ENCODE measurements at places on chromosomes 4 and X.

GRCh38 chr4:32909736-32910135 is 2189.6 kb downstream of the PCDH7 start:
- no peak for DNase-seq

GRCh38 chr4:576991-577498 is 950 bp upstream of the TMEM271 start:
- no peak for DNase-seq

DNA sequence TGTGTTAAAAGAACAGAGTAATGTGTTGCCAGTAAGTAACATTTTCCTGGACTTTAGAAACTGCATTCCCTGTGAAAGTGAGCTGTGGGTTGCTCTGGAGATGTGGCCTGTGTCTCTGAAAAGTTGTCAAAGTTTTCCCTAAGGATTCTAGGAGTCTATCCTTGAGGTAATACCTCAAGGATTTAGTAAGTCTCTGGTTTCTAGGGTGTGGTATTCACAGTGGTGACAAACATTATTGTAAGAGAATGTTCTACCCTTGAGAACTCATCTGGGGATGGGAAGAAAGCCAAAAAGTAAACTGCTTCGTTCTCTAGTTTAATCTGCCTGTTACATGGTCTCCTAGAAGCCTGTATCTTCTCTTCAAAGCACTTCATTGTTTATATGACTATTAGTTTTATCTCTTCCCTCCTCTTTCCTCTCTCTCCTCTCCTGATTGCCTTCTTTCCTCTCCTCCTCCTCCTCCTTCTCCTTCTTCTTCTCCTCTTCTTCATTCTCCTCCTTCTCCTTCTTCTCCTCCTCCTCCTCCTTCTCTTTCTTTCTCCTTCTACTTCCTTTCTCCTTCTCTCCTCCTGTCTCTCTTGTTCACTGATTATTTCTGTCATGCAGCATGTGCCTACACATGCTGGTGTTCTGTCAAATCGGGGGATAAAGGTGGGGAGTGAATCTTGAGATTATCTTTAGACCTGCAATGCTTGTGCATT is 321.3 kb downstream of the PTTG2 start:
- no peak for DNase-seq

GRCh38 chrX:68822641-68823410 is 6.0 kb upstream of the EFNB1 start:
- DNase-seq: peak; percentile 37

DNA sequence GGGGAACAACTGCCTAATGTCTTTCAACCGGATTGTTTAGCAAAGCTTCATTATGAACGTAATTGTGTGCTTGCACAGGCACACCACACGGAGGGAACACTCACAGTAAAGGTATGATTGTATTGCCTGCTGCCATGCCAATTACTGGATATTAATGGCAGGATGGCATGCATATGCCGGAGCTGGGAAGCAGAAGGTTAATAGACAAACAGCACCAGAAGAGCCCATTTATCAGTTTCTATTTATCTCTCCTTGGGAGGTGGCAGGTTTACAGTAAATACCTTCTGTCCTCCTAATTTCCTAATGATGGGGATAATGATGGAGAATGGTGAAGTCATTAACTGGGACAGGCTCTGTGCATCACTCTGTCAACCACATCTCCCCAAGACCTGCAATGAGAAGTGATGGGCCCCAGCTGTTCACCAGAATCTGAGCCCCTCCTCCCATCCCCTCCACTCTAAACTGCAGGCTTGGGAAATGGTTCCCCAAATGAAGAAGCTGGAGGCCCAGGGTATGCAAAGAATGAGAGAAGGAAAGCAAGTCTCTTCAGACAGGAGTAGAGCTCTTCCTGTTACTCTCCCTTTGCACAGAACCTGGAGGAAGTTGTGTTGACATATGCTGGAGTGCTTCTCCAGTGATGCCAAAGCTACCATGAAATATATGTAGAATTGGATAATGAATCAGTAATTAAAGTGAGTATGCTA is 160.8 kb downstream of the NAA11 start:
- DNase-seq: no peak

DNA sequence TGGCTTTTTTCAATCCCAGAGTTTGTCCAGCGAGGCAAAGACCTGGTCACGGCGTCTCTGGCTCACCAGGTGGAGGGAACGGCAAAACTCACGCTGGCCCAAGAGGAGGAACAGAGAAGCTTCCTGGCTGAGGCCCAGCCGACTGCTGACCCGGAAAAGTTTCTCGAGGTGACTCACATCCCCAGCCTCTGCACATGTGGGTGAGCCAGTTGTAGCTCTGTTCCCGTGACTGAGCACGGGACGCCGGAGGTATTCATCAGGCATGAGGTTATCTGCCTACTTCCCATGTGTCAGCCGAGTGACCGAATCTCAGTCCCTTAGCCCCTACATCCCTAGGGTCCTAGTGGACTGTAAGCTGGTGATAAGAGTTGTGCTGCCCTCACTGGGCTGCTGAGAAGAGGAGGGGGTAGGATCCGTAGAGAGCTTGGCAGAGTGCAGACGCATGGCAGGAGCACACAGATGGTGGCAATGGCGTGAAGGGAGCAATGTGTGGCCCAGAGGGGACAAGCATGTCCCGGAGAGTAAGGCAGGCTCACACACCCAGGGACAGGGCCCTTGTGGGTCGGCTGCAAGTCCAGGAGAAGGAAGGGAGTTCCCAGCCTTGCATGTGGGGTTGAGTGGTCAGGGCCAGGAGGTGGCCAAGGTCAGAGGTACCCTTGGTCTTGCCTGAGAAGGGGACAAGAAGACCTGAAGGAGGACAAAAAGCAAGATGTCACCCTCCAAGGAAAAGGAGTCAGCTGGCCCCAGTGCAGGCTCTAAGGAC is 42.9 kb downstream of the EVC start:
- DNase-seq: no peak

- DNase-seq: no peak
Observed at GRCh38 chrX:53440621-53441517, 6.7 kb upstream of the HSD17B10 start.

GRCh38 chr4:123943976-123944375 is 547.4 kb downstream of the SPRY1 start:
- DNase-seq: no peak

DNA sequence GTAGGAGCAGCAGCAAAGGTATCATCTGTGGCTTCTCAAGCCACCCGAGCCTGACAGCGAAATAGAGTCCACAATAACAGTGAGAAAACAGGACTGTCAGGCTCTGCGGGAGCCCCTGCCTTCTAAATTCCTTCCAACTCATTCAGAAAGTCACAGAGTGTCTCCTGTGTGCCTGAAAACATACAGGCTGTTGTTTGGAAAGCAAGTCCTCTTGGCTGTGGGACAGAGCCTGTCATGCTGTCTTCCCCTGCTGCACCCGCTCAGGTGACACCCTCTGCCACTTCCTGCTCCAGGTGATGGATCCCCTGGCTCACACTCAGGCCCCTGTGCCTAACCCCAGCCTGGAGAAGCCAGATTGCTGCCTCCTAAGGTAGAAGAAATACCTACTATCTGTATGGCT is 152.3 kb downstream of the RAB28 start:
- no peak for DNase-seq

DNA sequence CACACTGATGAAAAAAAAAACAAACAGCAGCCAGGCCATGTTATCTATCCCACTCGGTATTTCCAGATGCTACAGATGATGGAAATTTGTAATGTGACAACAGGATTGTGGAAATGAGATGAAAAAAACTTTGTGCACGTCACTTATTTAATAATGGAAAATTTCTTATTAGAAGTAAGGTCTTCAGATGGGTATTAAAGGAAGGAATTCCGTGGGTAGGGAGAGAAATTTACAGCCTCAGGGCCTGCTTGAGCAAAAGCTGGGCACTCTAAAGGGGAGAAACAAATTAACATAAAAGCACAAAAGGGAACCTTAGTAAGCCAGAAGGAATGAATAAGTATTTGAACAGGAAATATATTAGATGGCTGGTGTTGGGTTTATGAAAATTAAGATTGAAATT is 4.2 kb upstream of the PKD2 start:
- no peak for DNase-seq

- no peak for DNase-seq
Observed at GRCh38 chr4:175386776-175387507, 425.1 kb downstream of the GPM6A start.

- no peak for DNase-seq
Observed at GRCh38 chr4:54224996-54225597, 4.0 kb upstream of the PDGFRA start.

DNA sequence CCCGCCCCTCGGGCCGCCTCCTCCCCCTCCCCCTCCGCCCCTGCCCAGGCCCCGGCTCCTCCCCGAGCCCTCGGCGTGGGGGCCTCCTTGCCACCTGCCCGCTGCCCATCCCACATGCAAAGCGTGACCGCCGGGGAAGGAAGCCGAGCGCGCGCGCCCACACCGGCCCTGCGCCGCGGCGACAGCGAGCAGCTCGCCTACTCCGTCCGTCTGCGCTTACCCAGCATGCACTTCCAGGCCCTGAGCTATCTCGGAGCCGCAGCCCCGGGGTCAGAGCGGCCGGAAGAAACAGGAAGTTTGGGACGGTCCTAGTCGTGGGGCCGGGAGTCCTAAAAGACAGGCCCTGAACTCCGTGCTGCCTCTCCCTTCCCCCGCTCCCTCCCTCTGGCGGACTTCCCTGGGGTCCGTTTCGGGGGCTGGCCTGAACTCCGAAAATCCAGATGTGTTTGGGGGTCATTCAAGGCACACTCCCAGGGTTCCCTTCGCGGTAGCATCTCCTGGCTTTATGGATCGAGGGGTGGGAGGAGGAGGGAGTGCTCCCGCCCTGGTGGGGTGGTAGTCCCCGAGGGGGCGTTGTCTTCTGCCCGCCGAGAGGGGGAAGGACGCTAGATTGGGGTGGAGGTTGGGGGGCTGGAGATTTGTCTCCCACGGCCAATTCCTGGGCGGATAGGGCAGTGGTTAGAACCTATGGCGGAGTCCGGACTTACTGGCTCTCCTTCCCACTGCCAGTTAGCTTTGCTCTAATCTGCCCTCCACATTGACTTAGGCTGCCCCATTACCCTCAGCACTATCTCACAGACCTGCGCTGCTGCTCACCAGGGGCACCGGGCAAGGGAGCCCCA is 25.0 kb upstream of the BCORL1 start:
- peak; percentile 83 for DNase-seq

DNA sequence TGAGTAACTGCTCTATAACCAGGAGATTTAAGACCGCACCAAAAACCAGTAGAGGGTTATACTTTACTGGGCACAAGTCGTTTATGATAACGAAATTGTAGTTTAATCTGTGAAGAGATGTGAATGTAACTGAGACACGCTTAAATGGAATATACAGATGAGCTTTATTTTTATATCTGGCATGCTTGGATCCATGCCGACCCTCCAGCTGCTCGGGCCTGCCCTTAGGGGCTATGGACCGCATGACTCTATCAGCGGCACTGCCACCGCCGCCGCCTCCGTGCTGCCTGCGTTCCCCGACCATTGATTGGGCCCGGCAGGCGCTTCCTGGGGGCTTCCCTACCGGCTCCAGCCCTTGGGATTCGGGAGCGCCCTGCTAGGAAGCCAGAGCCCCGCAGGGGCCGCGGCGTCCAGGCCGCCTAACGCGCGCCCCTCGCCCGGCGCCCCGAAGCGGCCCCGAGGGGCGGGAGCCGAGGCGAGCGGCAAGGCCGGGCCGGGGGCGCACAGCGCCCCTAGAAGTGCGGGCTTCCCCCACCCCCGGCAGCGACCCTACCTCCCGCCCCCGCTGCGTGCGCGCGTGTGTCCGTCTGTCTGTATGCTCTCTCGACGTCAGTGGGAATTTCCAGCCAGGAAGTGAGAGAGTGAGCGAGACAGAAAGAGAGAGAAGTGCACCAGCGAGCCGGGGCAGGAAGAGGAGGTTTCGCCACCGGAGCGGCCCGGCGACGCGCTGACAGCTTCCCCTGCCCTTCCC is at the start of gene NFKB1:
NFKB1 (plus strand) TSS at position 664 of the 751 bp plus-strand sequence. CDS start 24,160 bp downstream, outside the sequence.
- peak; percentile 71 for DNase-seq

Data from RPMI8226 (cell line).